Lung microvascular endothelial cell (primary cell): ENCODE measurements at places on chromosomes 1 and 21. TPM values are rescaled to one million over a fixed set of nuclear protein-coding genes. Genes with fewer than 3 reads are reported as not detected.

Gene FAM151A
- not detected in 2 replicates for total RNA-seq

Gene GJA5
- under 0.01 and 0.87 TPM in 2 replicates for total RNA-seq

Gene SPRR2A
- not detected in 2 replicates for total RNA-seq

Gene TRIM63
- under 0.01 TPM in 1 of 2 replicates, not detected in the other for total RNA-seq

Gene CFAP126
- not detected in 2 replicates for total RNA-seq

Gene BTG3
- 8.3 and 10.9 TPM in 2 replicates for total RNA-seq

Gene FALEC
- not detected in 2 replicates for total RNA-seq

Gene UTS2
- not detected in 2 replicates for total RNA-seq

Gene MIA3
- 19.0 and 32.7 TPM in 2 replicates for total RNA-seq

Gene FDPS
- 397 and 432 TPM in 2 replicates for total RNA-seq

Gene ZBTB8B
- total RNA-seq: under 0.01 TPM in 2 replicates

Gene NBPF26
- total RNA-seq: 3.1 and 3.4 TPM in 2 replicates

Gene GBP7
- not detected in 2 replicates for total RNA-seq

Gene HUNK
- total RNA-seq: under 0.01 TPM in 2 replicates

Gene MARK1
- total RNA-seq: 0.65 and 2.2 TPM in 2 replicates

Gene FABP3
- total RNA-seq: 0.20 and 0.87 TPM in 2 replicates

Gene CHI3L1
- not detected in 2 replicates for total RNA-seq

Gene TRIM67
- not detected in 2 replicates for total RNA-seq

Gene PRRX1
- under 0.01 and 0.65 TPM in 2 replicates for total RNA-seq

Gene FUBP1
- total RNA-seq: 74.8 and 85.6 TPM in 2 replicates

Gene KIF14
- total RNA-seq: 1.2 and 3.9 TPM in 2 replicates

Gene MYOG
- not detected in 2 replicates for total RNA-seq

Gene PCP4L1
- not detected in 2 replicates for total RNA-seq

Gene NR1I3
- not detected in 2 replicates for total RNA-seq

Gene KRTAP10-7
- not detected in 2 replicates for total RNA-seq

Gene EPHB2
- total RNA-seq: 18.7 and 20.9 TPM in 2 replicates

Gene ATP6V1G3
- not detected in 2 replicates for total RNA-seq

Gene HCN3
- total RNA-seq: 0.44 and 0.60 TPM in 2 replicates

Gene KCNK2
- under 0.01 TPM in 1 of 2 replicates, not detected in the other for total RNA-seq

Gene DMRTA2
- not detected in 2 replicates for total RNA-seq
